ENCODE measurements at places on chromosomes 2 and 18. TPM values are rescaled to one million over a fixed set of nuclear protein-coding genes. Genes with fewer than 3 reads are reported as not detected.

- peak overlapping the region; percentile 31 for H3K27ac ChIP-seq
- no peak for DNase-seq
- no peaks in the 10 kb centered on the region for H3K27me3 ChIP-seq
- H3K36me3 ChIP-seq = no peaks in the 10 kb centered on the region
Measured at GRCh38 chr18:75205514-75206132, 3.3 kb downstream of the PTGR3 start.

DNA sequence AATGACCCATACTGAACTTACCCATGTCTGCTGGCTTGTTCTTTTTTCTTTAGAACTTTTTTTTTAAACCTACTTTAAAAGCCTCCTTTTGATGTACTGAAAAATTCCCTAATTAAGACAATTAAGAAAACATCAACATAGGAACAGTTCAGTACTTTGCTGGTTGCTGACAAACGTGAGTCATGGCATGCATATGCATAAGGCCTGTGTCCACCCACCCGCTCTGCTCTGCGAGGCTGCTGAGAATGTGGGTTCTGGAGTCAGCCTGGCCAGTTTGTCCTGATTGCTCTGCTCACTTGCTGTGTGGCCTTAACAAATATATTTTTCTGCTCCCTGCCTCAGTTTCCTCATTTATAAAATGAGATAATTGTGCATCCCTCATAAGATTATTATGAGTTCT is 27.3 kb downstream of the LAMA3 start:
- H3K4me1 ChIP-seq = peaks cover 10% of the 10 kb centered on the region
- H3K27me3 ChIP-seq = no peaks in the 10 kb centered on the region
- H3K36me3 ChIP-seq = no peaks in the 10 kb centered on the region

DNA sequence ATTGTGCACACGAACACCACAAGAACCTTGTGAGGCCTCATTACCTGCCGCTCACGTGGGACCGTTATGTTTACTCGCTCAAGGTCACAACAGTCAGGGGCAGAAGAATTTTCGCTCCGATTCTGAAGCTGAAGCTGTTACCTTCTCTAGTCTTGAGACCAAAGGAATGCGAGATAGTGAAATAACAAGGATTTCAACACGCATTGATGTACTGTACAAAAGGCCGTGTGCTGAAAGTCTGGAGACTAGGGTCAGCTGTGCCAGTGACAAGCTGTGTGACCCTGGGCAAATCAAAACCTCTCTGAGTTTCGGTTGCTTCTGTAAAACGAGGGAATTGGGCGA is 583 bp downstream of the NEMP2 start:
- peaks cover 52% of the 10 kb centered on the region for H3K4me1 ChIP-seq
- no peaks in the 10 kb centered on the region for H3K27me3 ChIP-seq
- DNase-seq = peak; percentile 34

DNA sequence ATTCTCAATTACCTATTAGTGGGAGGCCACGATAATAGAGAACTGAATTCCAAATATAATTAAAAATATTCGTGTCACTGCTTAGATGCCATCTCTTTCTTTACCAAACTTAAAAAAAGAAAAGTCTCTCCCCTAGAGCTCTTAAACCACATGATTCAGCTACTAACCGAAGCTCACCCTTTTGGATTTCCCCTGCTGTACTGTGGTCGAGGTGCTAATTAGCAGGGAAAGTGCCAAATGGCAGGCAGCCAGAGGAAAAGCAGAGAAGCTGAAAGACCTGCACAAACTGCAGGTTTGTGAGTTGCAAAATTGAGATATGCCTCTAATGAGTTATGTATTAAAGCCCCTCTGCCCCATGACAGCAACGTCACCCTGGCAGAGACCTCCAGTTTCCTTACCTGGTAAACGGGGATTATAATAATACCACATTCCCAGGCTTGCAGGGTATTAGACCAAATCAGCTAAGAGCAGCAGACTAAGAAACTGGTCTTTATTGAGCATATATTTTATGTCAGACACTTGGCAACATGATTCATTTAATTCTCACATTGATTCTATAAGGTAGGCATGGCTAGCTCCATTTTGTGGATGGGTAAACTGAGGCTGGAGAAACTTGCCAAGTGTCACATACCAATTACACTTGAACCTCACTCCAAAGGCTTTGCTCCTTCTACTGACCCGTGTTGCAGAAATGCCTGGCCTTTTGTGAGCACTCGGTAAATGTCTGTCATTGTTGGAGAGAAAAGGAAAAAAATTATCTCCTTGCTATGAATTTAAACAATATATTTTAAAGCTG is 259.7 kb downstream of the LPIN1 start:
- H3K27me3 ChIP-seq = peaks cover 21% of the 10 kb centered on the region
- peaks cover 18% of the 10 kb centered on the region for H3K4me1 ChIP-seq
- no peaks in the 10 kb centered on the region for H3K36me3 ChIP-seq
- no peak overlapping the region for H3K27ac ChIP-seq
- DNase-seq = peak; percentile 64

DNA sequence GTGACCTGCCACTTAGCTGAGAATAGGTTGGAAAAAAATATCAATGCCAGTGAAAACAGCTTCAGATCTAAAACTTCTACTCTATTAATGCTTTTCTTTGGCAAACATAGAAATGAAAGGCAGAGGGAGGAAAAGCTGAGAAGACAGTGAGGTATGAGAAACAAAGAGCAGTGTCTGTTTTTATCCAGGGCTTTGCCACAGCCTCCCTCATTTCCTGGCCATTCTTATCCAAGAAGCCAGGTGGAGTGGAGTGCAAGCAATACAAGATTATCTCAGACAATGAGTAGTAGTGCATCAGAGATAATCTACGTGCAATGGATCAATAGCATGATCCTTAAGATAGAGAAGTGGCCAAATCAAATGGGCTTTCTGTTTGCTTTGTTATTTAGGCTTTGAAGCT is 808.7 kb upstream of the PIK3C3 start:
- no peak overlapping the region for H3K27ac ChIP-seq
- DNase-seq = no peak
- H3K4me1 ChIP-seq = no peaks in the 10 kb centered on the region
- no peak overlapping the region for H3K4me3 ChIP-seq

GRCh38 chr2:216629784-216630183 is 3.4 kb upstream of the IGFBP2 start:
- DNase-seq = no peak
- H3K27ac ChIP-seq = no peak overlapping the region
- H3K4me1 ChIP-seq = no peaks in the 10 kb centered on the region
- no peak overlapping the region for H3K4me3 ChIP-seq

DNA sequence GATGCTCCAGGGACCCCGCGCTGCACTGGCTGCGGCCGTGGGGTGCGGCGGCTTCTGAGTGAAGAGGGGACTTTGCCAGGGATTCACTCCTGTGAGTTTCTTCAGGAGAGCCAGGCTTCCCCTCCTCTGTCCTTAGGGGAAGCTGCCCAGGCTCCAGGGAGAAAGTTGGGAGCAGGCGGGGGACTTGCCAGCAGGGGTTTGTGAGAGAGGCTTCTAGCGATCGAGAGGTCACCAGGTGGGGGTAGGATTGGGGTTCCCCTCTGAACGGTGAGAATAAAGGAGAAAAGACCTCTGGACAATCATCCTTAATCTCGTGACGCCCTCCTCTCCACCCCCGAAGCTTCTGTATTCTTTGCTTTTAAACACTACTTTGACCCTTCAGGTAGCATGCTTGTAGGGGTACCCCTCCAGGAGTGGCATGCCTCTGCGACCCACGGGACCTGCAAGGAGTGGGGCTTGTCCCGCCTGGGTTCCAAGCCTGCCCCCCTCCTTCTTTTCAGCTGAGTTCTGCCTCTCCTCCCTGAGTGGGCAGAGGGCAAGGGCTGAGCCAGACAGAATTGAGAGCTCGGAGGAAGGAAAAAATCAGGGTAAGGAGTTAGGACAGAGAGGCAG is 601 bp downstream of the PROKR1 start:
- H3K4me1 ChIP-seq = no peaks in the 10 kb centered on the region
- no peak overlapping the region for H3K4me3 ChIP-seq
- H3K36me3 ChIP-seq = no peaks in the 10 kb centered on the region
- peaks cover 36% of the 10 kb centered on the region for H3K27me3 ChIP-seq
- DNase-seq = no peak

DNA sequence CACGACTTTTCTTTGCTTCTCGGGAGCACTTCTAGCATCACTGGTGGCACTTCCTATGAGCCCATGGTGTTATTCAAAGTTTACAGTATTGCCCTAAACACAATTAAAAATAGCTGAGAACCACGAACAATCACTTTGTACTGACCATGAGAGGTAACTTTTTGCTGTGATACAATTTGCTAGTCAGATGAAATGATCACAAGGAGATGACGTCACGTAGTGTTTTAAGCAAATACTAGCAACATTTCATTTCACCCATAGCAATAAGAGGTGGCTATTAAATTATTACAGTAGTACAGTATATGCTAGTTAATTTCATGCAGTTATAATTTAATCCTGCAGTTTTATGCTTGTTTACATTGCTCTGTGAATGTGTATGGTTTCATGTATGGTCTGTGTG is 108.9 kb upstream of the DOK6 start:
- H3K4me1 ChIP-seq = no peaks in the 10 kb centered on the region
- no peak overlapping the region for H3K4me3 ChIP-seq
- no peaks in the 10 kb centered on the region for H3K27me3 ChIP-seq
- no peak for DNase-seq

DNA sequence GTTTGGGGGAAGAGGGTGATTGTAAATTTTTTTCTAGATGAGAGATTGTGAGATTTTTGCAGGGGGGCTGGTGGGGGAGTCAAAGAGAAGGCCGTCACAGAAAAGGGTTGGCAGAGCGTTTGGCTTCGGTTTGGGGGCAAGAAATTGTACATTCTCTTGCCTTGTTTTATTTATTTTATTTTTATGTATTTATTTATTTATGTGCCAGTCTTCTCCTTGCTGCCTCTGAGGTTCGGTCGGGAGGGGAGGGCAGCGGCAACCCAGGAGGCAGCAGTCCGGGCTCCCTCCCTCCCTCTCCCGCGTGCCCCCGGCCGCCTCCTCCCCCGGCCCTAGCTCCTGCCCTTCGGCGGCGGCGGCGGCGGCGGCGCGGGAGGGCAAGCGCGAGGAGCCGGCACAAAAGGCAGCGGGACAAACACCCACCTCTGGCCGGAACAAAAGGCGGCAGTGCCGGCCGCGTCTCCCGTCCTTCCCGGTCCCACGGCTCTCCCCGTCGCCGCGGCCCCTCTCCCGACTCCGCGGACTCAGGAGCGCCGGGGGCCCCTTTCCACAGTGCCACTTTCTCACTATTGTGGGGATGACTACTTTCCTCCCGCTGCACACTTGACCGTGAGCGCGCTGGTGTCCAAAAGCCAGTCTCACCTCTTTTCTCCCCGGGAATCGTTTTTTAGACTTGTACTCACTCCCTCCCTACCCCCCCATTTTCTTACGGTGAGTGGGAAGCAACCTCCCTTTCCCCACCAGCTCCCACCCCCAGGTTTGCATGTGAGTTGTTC is 1.2 kb downstream of the BCL11A start:
- peaks cover 40% of the 10 kb centered on the region for H3K4me1 ChIP-seq
- no peak overlapping the region for H3K4me3 ChIP-seq
- no peak overlapping the region for H3K27ac ChIP-seq
- H3K36me3 ChIP-seq = no peaks in the 10 kb centered on the region
- DNase-seq = no peak

DNA sequence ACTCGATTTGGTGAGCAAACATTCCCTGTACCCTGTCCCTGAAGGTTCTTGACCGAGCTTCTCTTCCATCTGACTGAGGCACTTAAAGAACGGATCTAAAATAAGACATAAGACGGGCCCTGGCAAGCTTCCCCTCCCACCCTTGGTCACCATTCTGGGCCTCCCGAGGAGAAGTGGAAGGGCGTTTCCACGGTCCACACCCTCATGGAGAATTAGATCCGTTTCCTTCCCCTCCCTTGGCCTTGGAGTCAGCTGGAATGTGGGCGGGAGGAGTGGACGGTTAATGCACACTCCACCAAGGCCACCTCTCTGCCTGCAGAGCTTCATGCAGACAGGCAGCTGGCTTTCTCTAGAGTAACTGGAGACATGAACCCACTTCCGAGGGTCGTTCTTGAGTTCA is 257.3 kb upstream of the APCDD1 start:
- DNase-seq = no peak
- H3K4me1 ChIP-seq = no peaks in the 10 kb centered on the region
- no peaks in the 10 kb centered on the region for H3K36me3 ChIP-seq
- no peaks in the 10 kb centered on the region for H3K27me3 ChIP-seq

DNA sequence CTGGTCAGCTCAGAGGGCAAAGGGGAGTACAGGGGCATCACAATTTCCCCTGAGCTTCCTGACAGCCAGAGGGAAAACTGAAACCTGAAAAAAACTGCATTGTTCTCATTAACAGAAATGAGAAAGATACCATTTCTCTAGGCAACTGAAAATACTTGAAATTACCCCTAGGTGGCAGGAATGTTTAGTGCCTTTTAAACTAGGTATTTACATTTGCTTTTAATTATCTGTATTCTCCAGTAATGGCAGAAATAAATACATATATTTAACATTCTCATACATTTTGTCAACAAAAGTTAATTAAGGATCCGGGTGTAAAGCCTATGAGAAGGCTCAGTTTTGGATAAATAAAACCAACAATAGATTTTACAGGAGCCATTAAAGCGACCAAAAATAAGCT is 34.5 kb downstream of the RPL31 start:
- no peak overlapping the region for H3K4me3 ChIP-seq
- H3K27me3 ChIP-seq = no peaks in the 10 kb centered on the region
- no peak for DNase-seq
- no peaks in the 10 kb centered on the region for H3K36me3 ChIP-seq

DNA sequence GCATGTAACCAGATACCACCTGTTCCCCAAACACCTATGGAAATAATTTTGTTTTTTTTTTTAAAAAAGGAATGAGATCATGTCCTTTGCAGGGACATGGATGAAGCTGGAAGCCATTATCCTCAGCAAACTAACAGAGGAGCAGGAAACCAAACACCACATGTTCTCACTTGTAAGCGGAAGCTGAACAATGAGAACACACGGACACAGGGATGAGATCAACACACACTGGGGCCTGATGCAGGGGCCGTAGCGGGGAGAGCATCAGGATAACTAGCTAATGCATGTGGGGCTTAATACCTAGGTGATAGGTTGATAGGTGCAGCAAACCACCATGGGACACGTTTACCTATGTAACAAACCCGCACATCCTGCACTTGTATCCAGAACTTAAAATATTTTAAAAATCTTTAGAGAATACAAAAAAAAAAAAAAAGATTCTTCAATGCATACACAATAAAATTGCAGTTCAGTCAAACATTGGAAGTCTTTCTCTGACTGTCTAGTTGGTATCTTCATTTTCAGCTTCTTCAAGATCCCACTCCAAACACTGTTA is 11.6 kb upstream of the CASP10 start:
- no peak overlapping the region for H3K4me3 ChIP-seq
- H3K27ac ChIP-seq = no peak overlapping the region
- H3K36me3 ChIP-seq = peaks cover 6% of the 10 kb centered on the region
- DNase-seq = no peak
- no peaks in the 10 kb centered on the region for H3K27me3 ChIP-seq

- H3K4me3 ChIP-seq = no peak overlapping the region
- H3K36me3 ChIP-seq = no peaks in the 10 kb centered on the region
Measured at GRCh38 chr18:66749481-66750035, 145.7 kb upstream of the CDH19 start.

- no peaks in the 10 kb centered on the region for H3K4me1 ChIP-seq
- DNase-seq = no peak
- no peaks in the 10 kb centered on the region for H3K36me3 ChIP-seq
- no peaks in the 10 kb centered on the region for H3K27me3 ChIP-seq
- H3K4me3 ChIP-seq = no peak overlapping the region
Measured at GRCh38 chr2:226483745-226484619, 315.6 kb downstream of the IRS1 start.

- H3K36me3 ChIP-seq = no peaks in the 10 kb centered on the region
- H3K4me3 ChIP-seq = no peak overlapping the region
- H3K4me1 ChIP-seq = no peaks in the 10 kb centered on the region
- no peak overlapping the region for H3K27ac ChIP-seq
- DNase-seq = no peak
Measured at GRCh38 chr18:80161781-80162417, 52.8 kb downstream of the ADNP2 start.

The DSG1 gene
- total RNA-seq = not detected

The PAIP2B gene
- total RNA-seq = 2.1 TPM

The ACTG2 gene
- total RNA-seq = not detected

The ACKR3 gene
- 0.90 TPM for total RNA-seq

The KRCC1 gene
- 14.8 TPM for total RNA-seq

The UGT1A3 gene
- not detected for total RNA-seq
